ENCODE measurements at places on chromosomes 7 and 10.

DNA sequence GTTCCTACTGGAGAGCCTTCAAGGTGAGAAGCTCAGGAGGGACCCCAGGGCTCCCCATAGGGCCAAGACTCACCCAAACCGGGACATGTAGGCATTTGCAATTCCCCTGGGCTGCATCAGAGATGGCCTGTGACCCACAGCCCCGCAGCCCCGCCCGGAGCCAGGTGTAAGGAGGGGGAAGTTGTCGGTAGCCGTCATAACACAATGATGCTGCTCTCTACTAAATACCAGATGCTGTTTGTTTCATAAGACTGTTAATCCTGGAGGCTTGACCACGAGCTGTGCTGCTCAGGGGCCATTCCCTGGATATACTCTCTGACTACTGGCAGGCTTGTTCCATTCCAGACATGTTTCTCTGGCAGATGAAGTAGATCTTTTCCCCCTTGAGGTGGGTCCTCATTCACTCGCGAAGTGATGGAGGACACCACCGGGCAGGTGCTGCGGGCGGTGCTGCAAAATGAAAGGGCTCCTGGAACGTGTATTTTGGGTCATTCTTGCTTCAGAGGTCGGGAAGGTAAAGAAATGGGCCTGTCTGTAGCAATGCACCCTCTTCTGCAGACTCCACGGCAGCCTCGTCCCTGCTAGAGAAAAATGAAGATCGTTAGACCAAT is 61.1 kb downstream of the MKI67 start:
- H3K4me3 ChIP-seq: no peak overlapping the region
- H3K4me1 ChIP-seq: peaks cover 14% of the 10 kb centered on the region
- H3K27me3 ChIP-seq: no peaks in the 10 kb centered on the region
- DNase-seq: no peak
- H3K27ac ChIP-seq: peak overlapping the region; percentile 61

DNA sequence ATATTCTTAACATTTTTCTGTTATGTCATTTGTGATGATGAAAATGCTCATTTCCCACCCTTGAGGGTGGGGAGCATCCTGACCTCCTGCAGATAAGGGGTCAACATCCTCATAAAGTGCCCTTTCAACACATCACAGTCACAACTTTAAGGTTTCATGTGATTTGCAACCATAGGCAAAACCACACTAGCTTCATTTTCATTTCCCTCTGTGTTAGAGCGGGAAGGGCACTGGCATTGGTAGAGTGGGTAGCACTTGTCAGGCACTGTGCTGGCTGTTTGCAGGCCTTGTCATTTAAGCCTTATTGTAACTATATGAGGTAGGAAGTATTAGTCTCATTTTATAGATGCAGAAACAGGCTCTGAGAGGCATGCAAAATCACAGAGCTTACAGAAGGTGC is 39.8 kb downstream of the PSMC2 start:
- no peaks in the 10 kb centered on the region for H3K4me1 ChIP-seq
- H3K27me3 ChIP-seq: no peaks in the 10 kb centered on the region
- no peak overlapping the region for H3K27ac ChIP-seq
- DNase-seq: no peak

DNA sequence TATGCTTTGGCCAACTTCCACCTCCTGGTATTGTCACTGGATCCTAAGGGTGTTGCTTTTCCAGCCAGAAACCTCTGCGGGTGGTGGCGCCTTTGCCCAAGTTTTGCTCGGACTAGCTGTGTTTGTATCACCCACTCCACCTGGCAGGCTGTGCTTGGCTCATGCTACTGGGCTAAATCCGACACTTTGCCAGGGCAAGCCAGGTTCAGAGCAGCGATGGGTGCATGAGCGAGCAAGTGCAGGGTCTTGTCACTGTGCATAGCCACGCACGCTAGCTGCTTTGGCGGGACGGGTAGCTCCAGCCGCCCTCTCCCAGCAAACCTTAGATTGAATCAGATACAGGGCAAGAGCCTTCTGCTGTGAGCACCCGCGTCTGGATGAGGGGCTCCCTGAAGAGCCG is 737.5 kb downstream of the PCDH15 start:
- H3K4me1 ChIP-seq: no peaks in the 10 kb centered on the region
- no peaks in the 10 kb centered on the region for H3K36me3 ChIP-seq
- H3K27ac ChIP-seq: no peak overlapping the region
- no peak for DNase-seq
- H3K27me3 ChIP-seq: no peaks in the 10 kb centered on the region

DNA sequence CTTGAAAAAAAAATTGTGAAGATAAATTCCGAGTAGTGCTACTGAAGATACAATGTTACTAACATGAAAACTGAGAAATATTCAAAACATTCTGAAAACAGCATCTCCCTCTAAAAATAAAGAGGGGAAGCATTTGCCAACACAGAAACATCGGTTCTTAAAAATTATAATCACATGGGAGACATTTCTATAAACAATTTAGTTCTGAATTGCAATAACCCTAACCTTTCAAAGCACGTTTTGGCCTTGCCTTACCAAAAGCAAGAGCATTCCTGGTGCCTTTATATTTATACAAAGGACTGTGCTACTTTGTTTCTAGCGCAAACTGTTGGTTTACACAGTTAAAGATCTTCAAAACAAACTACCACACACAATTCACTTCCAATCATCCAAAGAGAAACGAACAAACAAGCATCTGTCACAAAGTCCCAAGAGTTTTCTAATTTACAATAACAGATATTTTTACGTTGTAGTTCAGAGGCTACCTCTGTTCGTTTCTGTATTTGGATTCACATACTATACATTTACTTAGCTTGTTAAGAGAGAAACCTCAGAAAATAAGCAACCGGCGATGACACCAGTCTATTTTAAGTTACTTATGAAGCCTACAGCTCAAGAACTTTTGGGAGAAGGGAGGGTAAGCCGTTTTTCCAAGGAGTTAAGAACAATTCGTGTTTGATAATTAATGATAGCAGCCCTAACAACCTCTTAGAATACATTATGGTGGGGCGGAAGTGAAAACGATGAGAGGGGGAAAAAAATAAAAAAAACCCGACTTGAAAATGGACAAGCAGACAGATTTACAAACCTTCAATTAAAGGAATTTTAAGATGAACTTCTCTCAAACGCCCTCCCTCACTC is 1.3 kb downstream of the ABI1 start:
- H3K27me3 ChIP-seq: no peaks in the 10 kb centered on the region
- peaks cover 23% of the 10 kb centered on the region for H3K4me1 ChIP-seq
- H3K27ac ChIP-seq: peak overlapping the region; percentile 100
- no peak for DNase-seq
- no peaks in the 10 kb centered on the region for H3K36me3 ChIP-seq

DNA sequence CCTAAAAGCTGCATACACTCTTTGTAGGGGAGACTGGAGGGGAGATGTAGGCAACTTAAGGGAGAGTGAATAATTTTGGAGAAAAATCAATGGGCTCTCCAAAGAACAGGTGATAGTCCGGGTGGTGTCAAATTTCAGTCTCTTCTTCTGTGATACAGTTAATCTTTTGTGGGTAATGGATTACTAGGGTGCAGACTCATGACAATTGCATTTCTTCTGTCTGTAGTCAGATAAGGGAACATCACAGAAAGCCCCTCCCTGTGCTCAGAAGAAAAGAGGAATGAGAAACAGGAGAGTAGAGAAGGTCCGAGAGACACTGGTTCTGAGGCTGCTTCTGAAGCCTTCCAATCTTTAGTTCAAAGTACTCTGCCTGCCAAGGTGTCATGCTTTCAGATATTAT is 1140.7 kb upstream of the LRRN3 start:
- no peak for DNase-seq
- H3K36me3 ChIP-seq: no peaks in the 10 kb centered on the region
- no peak overlapping the region for H3K27ac ChIP-seq
- H3K27me3 ChIP-seq: no peaks in the 10 kb centered on the region
- H3K4me1 ChIP-seq: no peaks in the 10 kb centered on the region

DNA sequence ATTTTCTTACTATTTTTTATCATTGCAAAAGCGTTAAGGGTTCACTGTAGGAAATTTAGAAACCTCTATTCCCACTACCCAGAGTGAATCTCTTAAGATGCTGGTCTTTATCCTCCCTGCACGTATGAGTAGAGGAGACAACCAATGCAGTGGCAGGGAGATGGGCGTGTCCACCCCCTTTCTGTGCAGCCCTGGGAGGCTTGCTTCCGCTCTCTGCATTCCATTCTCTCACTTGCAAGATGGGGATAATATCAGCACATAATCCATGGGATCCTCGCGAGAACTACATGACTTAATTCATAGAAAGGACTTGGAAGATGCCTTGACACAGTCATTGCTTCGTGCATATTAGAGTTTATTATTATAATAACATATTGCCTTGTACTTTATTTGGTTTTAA is 196.2 kb downstream of the KLF6 start:
- DNase-seq: no peak
- H3K27ac ChIP-seq: no peak overlapping the region
- H3K4me1 ChIP-seq: no peaks in the 10 kb centered on the region
- no peaks in the 10 kb centered on the region for H3K36me3 ChIP-seq
- no peak overlapping the region for H3K4me3 ChIP-seq

- no peak for DNase-seq
- no peak overlapping the region for H3K4me3 ChIP-seq
- H3K36me3 ChIP-seq: peaks cover 69% of the 10 kb centered on the region
- H3K27me3 ChIP-seq: no peaks in the 10 kb centered on the region
- peaks cover 39% of the 10 kb centered on the region for H3K4me1 ChIP-seq
- peak overlapping the region; percentile 55 for H3K27ac ChIP-seq
Observed at GRCh38 chr10:124007773-124008145, 85.6 kb downstream of the CHST15 start.

DNA sequence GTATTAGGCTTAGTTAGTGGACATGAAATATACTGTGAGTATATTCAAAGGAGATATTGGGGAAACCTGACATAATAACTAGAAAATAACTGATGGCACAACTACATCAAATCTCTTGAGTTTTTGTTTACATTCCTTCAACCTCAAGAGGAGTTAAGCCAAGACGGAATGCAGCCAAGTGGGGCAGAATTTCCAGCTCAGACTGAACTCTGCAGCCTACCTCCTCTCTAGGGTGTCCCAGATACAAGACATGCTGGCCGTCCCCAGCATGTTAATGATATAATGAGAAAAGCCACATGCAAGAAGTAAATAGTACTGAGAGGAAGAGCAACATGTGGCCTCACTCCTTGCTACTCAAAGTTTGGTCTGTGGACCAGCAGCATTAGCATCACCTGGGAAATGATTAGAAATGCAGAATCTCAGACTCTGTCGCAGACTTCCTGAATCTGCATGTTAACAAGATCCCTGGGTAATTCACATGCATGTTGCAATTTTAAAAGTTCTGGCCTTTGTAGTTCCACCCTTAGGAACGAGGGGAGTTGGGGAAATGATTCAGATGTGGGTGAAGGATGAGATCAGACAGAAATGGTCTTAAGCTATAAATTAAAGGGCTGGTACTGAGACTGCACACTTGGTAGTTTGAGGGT is 118.4 kb upstream of the CACUL1 start:
- no peak for DNase-seq
- H3K27ac ChIP-seq: no peak overlapping the region
- H3K4me1 ChIP-seq: peaks cover 12% of the 10 kb centered on the region
- no peaks in the 10 kb centered on the region for H3K36me3 ChIP-seq
- H3K27me3 ChIP-seq: no peaks in the 10 kb centered on the region
- no peak overlapping the region for H3K4me3 ChIP-seq

DNA sequence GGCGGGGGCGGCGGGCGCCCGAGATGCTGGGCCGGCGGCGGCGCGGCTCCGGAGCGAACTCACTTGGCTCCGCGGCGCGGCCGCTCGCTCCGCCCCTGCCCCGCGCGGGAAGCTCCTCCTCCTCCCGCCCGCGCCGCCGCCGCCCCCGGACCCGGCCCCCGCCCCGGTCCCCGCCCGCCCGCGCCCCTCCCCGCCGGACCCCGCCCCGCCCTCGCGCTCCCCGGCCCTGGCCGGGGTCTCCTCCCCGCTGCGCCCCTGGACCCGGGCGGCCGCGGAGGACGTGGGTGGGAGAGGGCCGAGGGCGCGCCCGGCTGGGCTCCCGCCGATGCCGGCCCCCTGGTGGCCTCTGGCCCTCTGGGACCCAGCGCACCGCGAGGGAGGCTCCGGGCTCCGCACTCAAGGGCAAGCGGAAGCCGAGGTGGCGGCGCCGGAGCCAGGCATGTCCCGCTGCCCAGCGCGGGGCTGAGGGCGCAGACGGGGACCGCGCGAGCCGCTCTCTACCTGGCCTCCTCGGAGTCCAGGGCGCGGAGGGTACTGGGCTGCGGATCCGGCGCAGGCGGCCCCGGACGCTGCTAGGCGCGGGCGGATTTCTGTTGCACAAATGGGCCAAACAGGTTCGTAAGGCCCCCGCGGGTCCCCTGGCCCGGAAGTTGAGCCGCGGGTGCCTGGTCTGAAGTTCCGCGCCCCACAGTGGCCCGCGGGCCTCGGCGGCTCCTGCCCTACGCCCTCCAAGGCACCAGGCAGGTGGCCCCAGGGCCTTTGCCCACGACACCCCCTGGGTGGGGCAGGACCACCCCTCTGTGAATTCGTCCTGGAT is at the start of gene TCERG1L:
Gene TCERG1L, minus strand, starts transcription at position 61 of the 817 bp plus-strand sequence. CDS start 86 bp downstream, outside the sequence.
- no peaks in the 10 kb centered on the region for H3K36me3 ChIP-seq
- H3K4me3 ChIP-seq: peak within 1 kb of the TSS; percentile 45
- no peak for DNase-seq
- H3K27me3 ChIP-seq: peaks cover 82% of the 10 kb centered on the region
- H3K4me1 ChIP-seq: peaks cover 23% of the 10 kb centered on the region

GRCh38 chr10:76991621-76992020 is 646.0 kb downstream of the KCNMA1 start:
- H3K4me3 ChIP-seq: no peak overlapping the region
- H3K27ac ChIP-seq: no peak overlapping the region
- no peaks in the 10 kb centered on the region for H3K36me3 ChIP-seq
- H3K4me1 ChIP-seq: no peaks in the 10 kb centered on the region
- no peak for DNase-seq

Data from stomach (tissue), 19 donors.